ENCODE measurements at places on chromosomes 4 and X.

DNA sequence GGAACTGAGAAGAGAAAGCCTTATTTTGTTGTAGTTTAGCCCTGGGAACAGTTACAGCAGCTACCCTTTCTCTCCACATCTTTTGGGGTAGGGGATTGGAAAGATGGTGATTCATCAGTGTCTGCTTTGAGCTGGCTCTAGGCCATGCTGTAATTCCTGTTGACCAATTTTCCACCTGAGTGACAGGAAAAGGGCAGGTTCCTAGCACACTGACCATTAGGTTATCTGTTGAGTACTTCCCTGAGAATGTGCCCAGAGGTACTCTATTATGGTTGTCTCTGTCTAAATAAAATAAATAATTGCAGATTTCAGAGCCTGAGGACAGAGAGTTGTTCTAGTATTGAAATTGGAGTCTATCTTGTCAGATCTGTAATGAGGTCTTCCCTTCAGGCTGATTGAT is 109.0 kb downstream of the ENOX2 start:
- no peaks in the 10 kb centered on the region for H3K4me1 ChIP-seq
- H3K36me3 ChIP-seq: no peaks in the 10 kb centered on the region
- H3K4me3 ChIP-seq: no peak overlapping the region
- no peak overlapping the region for H3K27ac ChIP-seq
- no peak for DNase-seq
- no peaks in the 10 kb centered on the region for H3K27me3 ChIP-seq

DNA sequence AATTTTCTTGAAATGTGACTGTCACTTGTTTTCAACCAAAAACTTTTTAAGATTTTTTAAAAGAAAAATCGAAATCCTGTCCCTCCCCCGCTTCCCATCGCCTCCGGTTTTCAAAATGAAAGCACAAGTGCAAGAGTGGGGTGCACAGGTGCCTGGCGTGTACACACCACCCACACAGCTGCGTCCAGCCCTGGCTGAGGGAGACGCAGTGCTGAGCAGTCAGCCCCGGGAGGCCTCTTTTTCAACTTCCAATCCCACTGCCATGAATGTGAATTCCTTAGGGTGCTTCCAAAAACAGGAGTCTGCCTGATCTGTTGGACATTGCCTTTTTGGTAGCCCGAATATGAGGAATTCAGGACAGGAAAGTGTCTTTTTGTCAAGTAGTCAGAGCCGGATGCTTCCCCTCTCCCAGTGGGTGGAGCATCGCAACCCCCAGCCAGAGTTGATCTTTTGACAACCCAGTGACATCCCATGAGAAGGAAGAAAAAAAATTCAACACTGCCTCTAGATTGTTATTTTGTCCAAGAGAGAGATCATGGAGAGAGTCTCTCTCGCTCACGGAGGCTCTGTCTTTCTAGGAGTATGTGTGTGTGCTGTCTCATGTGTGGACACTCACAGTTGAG is 8.9 kb downstream of the PRRG3 start:
- no peaks in the 10 kb centered on the region for H3K4me1 ChIP-seq
- no peak overlapping the region for H3K27ac ChIP-seq
- DNase-seq: no peak
- H3K27me3 ChIP-seq: peaks cover 29% of the 10 kb centered on the region
- H3K4me3 ChIP-seq: no peak overlapping the region

DNA sequence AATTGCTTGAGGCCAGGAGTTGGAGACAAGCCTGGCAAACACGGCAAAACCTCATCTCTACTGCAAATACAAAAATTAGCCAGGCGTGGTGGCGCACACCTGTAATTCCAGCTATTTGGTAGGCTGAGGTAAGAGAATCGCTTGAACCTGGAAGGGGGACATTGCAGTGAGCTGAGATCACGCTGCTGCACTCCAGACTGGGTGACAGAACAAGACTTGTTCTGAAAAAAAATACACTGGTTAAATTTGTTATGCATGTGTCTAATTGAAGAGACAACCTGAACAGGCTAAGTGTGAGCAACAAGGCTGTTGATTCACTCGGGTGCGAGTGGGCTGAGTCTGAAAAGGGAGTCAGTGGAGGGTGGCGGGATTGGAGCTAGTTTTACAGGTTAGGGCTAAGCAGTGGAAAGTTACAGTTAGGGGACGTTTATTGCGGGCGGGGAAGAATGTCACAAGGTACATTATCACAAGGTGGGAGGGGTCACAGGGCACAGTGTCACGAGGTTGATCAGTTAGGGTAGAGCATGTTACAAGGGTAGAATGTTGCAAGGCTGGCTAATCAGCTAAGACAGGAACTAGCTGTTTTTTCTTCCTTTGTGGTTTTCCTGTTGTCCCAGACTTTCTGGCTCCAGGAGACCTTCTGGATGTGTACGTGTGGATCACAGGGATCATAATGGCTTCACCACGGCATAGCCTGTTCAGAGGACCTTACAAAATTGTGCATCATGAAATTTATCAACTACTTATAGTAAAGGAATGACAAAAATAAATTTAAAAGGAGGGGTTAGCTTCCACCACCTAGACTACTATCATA is 115.8 kb downstream of the NAA11 start:
- H3K36me3 ChIP-seq: peaks cover 7% of the 10 kb centered on the region
- DNase-seq: peak; percentile 46
- peaks cover 15% of the 10 kb centered on the region for H3K4me1 ChIP-seq
- H3K27me3 ChIP-seq: no peaks in the 10 kb centered on the region
- peak overlapping the region; percentile 74 for H3K27ac ChIP-seq
- no peak overlapping the region for H3K4me3 ChIP-seq

DNA sequence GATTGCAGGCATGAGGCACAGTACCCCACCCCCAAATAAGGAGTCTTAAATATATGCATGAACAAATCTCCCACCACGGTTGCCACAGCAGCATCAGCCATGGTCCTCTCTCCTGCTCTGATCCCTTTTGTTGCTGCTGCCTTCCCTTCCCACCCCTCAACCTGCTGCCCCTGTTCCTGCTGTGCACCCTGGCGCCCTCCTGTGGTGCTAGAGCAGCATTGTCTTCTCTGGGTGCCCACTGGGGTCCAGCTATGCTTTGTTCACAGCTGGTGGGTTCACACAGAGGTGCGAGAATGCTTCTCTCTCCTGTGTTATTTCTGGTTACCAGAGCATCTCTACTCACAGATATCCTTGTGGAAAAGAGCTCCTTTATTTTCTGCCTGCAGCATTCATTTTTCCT is 116.2 kb downstream of the GATB start:
- peaks cover 5% of the 10 kb centered on the region for H3K36me3 ChIP-seq
- H3K27ac ChIP-seq: peak overlapping the region; percentile 13
- peak; percentile 5 for DNase-seq
- H3K27me3 ChIP-seq: no peaks in the 10 kb centered on the region
- no peaks in the 10 kb centered on the region for H3K4me1 ChIP-seq

GRCh38 chrX:3748052-3748559 is 34.7 kb upstream of the PRKX start:
- H3K36me3 ChIP-seq: peaks cover 5% of the 10 kb centered on the region
- no peak overlapping the region for H3K27ac ChIP-seq
- DNase-seq: no peak
- H3K27me3 ChIP-seq: peaks cover 27% of the 10 kb centered on the region
- H3K4me3 ChIP-seq: no peak overlapping the region

GRCh38 chr4:143488687-143489086 is 24.8 kb upstream of the SMARCA5 start:
- DNase-seq: no peak
- no peak overlapping the region for H3K27ac ChIP-seq
- H3K27me3 ChIP-seq: no peaks in the 10 kb centered on the region
- H3K4me3 ChIP-seq: no peak overlapping the region
- H3K4me1 ChIP-seq: no peaks in the 10 kb centered on the region

- H3K4me3 ChIP-seq: no peak overlapping the region
- no peaks in the 10 kb centered on the region for H3K27me3 ChIP-seq
- no peak for DNase-seq
- peaks cover 17% of the 10 kb centered on the region for H3K4me1 ChIP-seq
- H3K36me3 ChIP-seq: no peaks in the 10 kb centered on the region
- no peak overlapping the region for H3K27ac ChIP-seq
These were observed 77.7 kb upstream of the DHX15 start for GRCh38 chr4:24662056-24662455.

DNA sequence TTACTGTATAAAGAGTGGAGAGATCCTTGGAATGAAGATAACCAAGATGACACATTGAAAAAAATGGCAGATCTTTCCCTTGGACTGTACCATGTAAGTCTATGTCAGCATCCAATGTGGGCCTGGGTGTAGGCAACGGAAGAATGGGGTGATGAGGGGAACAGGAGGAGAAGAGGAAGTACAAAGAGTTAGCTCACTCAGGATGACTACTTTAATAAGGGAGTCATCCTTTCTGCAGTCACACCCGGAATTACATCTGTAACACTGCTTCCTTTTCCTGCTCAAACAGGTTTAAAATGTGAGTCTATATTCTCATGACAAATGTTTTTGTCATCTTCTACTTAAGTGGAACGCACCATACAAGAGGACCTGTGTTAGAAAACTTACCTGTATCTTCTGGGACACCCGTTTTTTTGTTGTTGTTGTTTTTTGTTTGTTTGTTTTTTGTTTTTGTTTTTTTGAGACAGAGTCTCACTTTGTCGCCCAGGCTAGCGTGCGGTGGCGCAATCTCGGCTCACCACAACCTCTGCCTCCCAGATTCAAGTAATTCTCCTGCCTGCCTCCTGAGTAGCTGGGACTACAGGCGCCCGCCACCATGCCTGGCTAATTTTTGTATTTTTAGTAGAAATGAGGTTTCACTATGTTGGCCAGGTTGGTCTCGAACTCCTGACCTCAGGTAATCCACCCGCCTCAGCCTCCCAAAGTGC is 18.0 kb downstream of the HPSE start:
- no peak overlapping the region for H3K27ac ChIP-seq
- DNase-seq: no peak

DNA sequence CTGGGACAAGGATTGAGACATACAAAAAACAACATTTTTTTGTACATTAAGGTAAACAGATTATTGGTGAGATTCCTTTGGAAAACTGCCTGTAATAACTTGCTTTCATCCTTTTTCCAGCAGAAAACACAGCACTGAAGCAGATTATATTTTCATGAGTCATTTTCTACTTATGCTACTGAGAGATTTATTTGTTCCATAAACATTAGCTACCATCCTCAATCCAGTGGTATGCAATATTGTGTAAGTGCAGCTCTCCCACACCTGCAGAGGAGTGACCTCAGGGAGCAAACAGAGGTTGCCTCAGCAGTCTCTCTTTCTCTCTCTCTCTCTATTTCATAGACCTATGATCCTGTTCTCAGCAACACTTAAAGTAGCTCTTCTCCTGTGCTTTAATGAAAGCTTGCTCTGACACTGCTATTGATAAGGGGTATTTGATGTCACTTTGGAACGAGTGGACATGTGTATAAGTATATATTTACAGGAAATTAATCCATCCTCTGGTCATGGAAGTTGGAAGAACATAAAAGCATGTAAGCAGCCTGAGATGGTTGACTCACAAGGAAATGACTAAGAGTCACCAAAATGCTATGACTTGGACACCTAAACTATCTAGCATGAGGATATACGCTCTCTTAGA is 163.7 kb upstream of the SPANXC start:
- H3K36me3 ChIP-seq: no peaks in the 10 kb centered on the region
- H3K27me3 ChIP-seq: no peaks in the 10 kb centered on the region
- H3K4me3 ChIP-seq: no peak overlapping the region
- no peak for DNase-seq

DNA sequence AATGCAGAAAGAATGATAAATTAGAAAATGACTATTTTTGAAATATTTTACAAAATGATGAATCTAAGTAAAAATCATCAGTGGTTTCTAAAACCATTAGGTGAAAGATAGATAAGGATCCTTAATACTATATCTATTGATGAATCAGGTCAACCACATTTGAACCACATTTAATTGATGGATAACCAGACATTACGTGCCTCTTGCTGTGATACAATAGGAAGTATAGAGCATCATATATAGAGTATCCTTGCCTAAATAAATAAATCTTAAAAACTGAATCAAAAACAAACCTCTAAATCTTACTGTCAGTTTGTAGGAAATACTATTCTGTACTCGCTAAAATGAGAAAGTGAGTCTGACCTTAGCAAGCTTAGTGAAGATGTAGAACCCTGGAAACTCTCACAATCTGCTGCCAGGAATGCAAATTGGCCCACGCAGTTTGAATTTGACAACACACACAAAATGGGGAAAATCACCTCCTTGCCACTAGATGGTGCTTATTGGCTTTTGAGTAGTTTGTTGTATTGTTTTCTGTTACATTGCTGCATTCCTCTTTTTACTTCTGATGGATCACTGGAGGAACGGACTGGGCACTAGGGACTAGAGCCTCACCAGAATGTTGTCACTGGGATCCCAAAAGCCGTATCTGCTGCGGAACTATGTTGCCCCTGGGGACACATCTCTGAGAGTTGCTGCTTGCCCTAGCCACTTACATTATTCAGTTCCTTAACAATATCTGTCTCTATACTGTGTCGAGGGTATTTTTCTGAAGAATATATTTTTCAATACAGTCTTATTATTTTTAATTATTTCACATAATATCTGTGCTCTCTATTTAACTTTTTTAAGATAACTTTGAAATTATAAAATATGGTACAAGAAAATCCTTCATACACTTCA is 25.4 kb upstream of the SLAIN2 start:
- no peak overlapping the region for H3K4me3 ChIP-seq
- no peaks in the 10 kb centered on the region for H3K36me3 ChIP-seq
- DNase-seq: peak; percentile 11
- no peaks in the 10 kb centered on the region for H3K27me3 ChIP-seq
- peaks cover 9% of the 10 kb centered on the region for H3K4me1 ChIP-seq

GRCh38 chr4:73867783-73868182 is 1.4 kb upstream of the CXCL1 start:
- H3K4me1 ChIP-seq: peaks cover 13% of the 10 kb centered on the region
- DNase-seq: peak; percentile 53
- peaks cover 50% of the 10 kb centered on the region for H3K36me3 ChIP-seq

- no peak overlapping the region for H3K27ac ChIP-seq
- H3K36me3 ChIP-seq: no peaks in the 10 kb centered on the region
- H3K4me3 ChIP-seq: no peak overlapping the region
- peak; percentile 13 for DNase-seq
- peaks cover 14% of the 10 kb centered on the region for H3K4me1 ChIP-seq
These were observed 20.7 kb downstream of the ACE2 start for GRCh38 chrX:15579778-15580747.

GRCh38 chr4:85778632-85779131 is 303.7 kb downstream of the ARHGAP24 start:
- no peak overlapping the region for H3K4me3 ChIP-seq
- peak overlapping the region; percentile 75 for H3K27ac ChIP-seq
- DNase-seq: no peak
- no peaks in the 10 kb centered on the region for H3K27me3 ChIP-seq

- H3K36me3 ChIP-seq: peaks cover 12% of the 10 kb centered on the region
- peak overlapping the region; percentile 97 for H3K4me3 ChIP-seq
- H3K27ac ChIP-seq: no peak overlapping the region
- no peaks in the 10 kb centered on the region for H3K4me1 ChIP-seq
- DNase-seq: no peak
These were observed 1.0 kb upstream of the RNF150 start for GRCh38 chr4:141133999-141134995.

- H3K4me1 ChIP-seq: no peaks in the 10 kb centered on the region
- DNase-seq: no peak
- no peaks in the 10 kb centered on the region for H3K27me3 ChIP-seq
- H3K4me3 ChIP-seq: no peak overlapping the region
These were observed 335.2 kb downstream of the UBE2NL start for GRCh38 chrX:144219035-144219434.

- H3K36me3 ChIP-seq: peaks cover 4% of the 10 kb centered on the region
- H3K4me1 ChIP-seq: peaks cover 18% of the 10 kb centered on the region
- DNase-seq: no peak
- no peaks in the 10 kb centered on the region for H3K27me3 ChIP-seq
- no peak overlapping the region for H3K4me3 ChIP-seq
These were observed 17.4 kb upstream of the AFAP1 start for GRCh38 chr4:7956934-7957656.
